SJSA1 (cell line): ENCODE measurements at places on chromosomes 16 and 17.

- DNase-seq = no peak
These were observed 13.8 kb downstream of the UNC13D start for GRCh38 chr17:75830164-75831031.

DNA sequence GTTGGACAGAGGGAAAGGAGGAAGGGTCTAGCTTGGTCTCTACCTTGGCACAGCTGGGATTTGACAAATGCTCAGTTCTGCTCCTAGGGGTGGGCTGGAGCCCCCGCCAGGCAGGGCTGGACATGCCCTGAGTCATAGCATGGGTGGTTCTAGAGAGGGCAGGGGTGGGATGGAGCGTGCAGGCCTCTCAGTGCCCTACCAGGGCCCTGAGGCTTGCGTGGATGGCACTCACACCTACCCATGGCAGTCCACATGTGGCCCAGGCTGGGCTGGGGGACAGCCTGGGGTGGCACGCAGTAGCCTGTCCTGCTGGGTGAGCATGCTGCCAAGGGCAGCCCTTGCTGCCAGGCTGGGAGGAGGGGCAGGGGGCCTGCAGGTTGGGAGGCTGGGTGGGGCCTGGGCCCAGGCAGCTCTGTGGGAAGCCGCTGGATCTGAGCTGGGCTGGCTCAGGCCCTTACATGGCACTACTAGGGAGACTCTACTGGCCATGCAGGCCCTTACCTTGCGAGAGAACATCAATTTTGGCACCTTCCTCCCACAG is 11.2 kb downstream of the DOC2B start:
- no peak for DNase-seq

DNA sequence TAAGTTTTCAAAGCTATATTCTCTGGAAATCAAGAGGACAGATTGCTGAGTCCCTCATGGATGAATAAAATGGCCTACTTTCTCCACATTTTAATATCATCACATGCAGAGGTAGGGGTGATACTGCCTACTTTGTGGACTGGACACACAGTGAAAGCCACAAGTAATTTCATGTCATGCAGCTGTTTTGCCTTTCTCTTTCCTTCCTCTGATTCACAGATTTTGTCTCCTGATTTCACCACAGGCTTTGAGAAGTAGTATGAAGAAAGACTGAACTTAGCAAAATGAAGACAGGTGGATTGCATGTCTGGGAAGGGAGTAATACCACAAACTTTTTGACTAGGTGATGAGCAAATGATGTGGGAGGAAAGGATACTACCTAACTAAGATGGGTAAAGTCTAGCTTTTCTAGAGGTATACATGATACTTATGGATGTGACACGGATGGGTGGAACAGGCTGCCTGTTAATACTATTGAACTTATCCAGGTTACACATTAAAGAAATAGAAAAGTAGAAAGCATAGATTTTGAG is 478.4 kb upstream of the GOT2 start:
- DNase-seq = no peak

GRCh38 chr17:48129981-48130380 is 22.4 kb downstream of the SNX11 start:
- DNase-seq = no peak

DNA sequence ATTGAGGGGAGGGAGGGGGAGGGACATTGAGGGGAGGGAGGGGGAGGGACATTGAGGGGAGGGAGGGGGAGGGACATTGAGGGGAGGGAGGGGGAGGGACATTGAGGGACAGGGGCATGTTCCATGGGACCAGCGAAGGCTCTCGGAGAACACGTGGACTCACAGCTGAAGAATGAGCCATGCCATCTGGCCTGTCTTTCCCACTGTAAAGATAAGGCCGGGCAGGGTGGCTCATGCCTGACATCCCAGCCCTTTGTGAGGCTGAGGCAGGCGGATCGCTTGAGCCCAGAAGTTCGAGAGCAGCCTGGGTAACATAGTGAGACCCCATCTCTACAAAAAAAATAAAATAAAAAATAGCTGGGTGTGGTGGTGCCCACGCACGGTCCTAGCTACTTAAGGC is 32.5 kb downstream of the RPH3AL start:
- DNase-seq = no peak

GRCh38 chr16:68300734-68301459 is 9.8 kb downstream of the SLC7A6OS start:
- DNase-seq = no peak

GRCh38 chr16:81597079-81597658 is 152.6 kb downstream of the CMIP start:
- DNase-seq = no peak

GRCh38 chr17:39700148-39700987 is 504 bp downstream of the ERBB2 start:
- no peak for DNase-seq
